Activated T-helper 1 cell treated with Interleukin-2 at 50 U/mL for 16 hours (primary cell): ENCODE measurements at places on chromosomes 2 and 18.

- DNase-seq: no peak
Observed at GRCh38 chr2:7127156-7127555, 209.9 kb downstream of the RNF144A start.

- DNase-seq: no peak
Observed at GRCh38 chr2:118554616-118555015, 292.8 kb downstream of the EN1 start.

DNA sequence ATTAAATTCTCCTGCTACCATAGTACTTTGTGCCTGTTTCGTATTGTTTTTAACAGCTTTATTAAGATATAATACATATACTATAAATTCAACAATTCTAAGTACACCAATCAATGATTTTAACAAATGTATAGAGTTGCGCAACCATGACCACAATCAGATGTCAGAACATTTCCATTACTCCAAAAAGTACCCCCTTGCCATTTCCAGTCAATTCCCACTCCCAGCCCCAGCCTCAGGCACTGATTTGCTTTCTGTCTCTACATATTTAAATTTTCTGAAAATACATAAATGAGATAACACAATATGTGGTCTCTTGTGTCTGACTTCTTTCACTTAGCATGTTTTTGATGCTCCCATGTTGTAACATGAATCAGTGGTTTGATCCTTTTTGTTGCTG is 193.9 kb downstream of the FIGN start:
- no peak for DNase-seq

- no peak for DNase-seq
Observed at GRCh38 chr2:9002637-9003365, 683 bp downstream of the MBOAT2 start.

DNA sequence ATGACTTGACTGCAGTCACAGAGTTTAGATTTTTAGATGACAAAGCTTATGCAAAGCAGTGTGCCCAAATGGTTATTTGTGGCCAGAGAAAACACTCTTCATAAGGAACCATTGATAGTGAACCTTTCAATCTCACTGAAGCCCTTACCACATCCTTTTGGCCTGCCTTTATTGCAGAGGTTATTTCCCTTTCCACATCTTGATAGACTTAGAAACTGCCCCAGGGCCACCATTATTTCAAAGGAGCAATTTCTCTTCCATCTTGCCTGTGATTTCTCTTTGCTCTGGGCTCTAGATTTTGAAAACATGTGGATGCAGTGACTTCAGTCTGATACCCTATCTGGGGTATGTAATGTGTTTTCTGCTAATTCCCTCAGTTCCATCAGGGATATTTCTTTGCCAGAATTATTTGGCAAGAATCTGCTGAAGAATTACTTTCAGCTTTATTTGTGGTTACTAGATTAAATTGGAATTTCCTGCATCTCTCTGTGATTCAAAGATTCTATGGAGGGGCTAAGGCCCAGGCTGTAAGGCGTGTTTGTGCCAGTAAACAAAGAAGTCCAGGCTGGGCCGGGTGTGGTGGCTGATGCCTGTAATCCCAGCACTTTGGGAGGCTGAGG is 51.0 kb downstream of the MOGAT1 start:
- DNase-seq: no peak

DNA sequence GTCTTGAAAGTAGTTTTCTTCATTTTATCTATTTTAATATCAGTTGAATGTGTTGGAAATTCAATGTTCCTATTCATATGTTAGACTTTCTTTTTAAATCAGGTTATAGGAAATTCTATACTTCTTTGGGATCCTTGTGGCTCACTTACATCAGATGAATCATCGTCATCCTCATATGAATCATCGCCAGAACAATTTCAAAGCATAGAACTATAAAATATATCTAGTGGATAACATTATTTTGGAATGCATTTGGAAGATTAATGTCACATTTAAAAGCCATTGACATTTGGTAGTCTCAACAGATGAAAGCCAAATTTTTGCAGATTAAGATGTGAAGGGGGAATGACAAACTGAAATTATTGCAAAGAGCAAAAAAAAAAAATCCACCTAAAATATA is 94.1 kb downstream of the FAM161A start:
- DNase-seq: no peak

- DNase-seq: no peak
Observed at GRCh38 chr2:119202610-119203310, 20.9 kb upstream of the STEAP3 start.

- DNase-seq: no peak
Observed at GRCh38 chr2:31812051-31812798, 198.6 kb downstream of the MEMO1 start.

DNA sequence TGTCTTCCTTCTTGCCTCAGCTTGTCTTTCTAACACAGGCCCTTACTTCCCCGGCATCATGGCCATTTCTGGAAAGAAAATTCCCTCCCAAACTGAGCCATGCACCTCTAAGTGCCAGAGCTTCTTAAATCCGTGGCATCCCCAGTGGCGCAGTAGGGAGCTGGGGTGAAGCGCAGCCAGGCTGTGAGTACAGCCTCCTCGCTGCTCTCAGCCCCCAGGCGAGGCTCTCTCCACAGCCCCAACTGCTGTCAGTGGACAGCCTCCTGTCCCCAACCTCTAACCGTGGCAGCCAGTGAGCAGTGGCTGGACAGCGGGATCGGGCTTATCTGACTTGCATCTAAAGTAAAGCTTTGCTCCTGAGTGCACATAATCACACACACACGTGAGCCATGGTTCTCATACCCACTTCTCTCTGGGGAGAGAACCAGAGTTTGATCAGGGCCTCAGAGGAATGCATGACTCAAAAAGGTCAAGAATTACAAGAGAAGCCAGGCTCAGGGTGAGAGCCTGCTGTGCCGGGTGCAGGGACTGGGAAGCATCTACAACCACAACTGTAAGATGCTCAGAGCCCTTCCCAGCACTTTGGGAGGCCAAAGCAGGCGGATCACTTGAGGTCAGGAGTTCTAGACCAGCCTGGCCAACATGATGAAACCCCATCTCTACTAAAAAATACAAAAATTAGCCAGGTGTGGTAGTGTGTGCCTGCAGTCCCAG is 50.7 kb downstream of the SFXN5 start:
- DNase-seq: no peak

GRCh38 chr2:110115291-110116032 is at the start of gene MALL:
MALL (minus strand) TSS chr2:110115822; CDS start chr2:110115792, 30 bp downstream.
- DNase-seq: no peak

DNA sequence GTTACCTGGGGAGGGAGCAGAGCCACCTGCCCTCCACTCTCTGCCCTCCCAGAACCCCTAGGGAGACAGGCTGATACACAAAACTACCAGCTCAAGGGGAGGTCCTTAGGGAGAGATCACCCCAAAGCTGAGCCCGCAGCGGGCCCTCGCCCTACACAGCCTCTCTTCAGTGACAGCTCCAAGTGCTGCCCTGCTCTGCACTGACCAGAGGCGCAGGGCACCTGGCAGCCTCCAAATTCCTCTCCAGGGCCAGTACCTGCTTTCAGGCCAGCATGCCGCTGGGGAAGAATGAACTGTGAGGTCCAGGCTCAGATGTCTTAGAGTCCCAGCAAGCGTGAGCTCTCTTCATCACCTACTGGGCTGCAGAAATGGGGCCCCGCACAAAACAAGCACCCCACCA is 11.3 kb upstream of the SH3BP4 start:
- DNase-seq: no peak

DNA sequence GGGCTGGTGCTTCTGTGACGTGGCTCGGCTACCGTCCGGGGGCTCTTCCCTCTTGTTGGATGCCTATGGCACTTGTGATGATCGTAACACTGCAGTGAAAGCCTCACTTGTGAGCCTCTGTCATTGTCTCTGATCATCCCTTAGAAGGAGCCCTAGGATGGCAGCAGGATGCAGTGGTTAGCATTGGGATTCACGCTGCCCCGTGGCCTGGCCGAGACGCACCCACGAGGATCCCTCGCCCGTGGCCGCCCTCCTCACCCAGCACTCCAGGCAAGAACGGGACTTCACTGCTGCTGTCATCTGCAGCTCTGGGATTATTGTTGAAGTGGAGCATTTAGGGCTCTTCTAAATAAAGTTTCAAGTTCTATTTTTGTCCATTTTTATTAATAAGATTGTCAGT is 46.8 kb upstream of the CTDP1 start:
- DNase-seq: no peak

- DNase-seq: no peak
Observed at GRCh38 chr2:232999354-232999753, 13.7 kb downstream of the NGEF start.

DNA sequence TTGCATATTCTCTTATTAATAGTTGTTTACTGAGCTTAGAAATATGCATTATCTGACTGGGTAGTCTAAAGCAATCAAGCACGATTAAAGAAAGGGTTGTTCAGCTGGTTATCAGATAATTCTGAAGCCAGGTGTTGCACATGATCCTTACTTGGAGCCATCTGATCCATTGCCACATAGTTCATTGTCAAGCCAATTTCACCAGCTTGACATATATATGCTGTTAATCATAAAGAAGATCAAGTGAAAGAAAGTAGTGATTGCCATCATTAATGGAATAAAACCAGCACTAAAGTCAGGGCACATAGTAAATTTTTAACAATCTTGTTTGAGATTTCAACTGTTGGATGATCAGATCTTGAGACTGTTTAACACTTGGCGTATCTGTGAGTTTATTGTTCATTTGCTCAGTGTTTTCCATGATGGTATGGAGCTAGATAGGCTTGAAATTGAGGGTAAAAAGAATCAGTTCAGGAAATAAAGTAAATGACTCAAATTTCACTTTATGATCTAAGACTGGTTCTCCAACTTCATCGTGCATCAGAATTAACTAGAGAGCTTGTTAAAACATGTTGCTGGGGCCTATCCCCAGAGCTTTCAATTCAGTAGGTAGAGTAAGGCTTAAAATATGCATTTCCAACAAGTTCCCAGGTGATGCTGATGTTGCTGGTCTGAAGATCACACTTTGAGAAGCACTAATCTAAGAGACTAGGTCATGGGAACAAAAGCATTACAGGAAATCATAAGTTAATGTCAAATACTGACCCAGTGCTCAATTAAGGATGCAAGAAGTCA is 539.6 kb downstream of the SATB2 start:
- DNase-seq: no peak

DNA sequence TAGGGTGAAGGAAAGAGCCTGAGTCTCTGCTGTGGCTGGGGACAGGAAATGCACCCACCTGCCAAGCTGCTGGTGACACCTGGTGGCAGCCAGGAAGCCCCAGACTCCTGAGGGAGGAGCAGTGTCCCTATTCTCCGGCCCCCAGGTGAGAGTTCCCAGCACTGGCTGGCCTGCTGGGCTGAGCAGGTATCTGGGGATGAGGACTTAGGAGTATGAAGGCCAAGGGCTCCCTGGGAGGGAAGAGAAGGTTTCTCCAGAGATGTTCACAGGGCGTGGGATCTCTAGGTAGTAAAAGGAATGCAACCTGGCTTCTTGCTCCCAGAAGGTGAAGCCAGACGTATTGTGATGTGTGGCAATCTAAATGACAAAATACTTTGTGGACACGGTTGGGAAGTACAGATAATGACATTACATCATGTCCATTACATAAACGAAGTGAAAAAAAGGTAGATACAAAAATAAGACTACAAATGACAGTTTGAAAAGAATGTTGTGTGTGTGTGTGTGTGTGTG is 75.8 kb upstream of the SLC1A4 start:
- DNase-seq: no peak

DNA sequence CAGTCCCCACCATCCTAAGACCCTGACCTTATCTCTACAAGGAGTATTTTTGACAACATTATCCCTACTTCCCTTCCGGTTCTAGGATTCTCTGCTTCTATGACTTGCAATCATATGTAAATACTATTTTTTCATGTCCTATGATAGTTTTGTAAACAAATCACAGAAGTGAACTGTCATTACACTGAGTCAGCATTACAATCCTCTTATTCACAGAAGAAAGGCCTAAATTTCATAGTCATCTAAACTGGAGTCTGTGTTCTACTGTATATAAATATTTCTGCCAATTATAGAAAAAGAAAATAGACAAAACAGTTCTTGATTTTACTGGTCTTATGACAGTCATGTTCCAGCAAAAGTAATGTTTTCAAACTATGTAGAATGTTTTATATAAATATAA is 265.1 kb downstream of the NCKAP5 start:
- no peak for DNase-seq

GRCh38 chr18:24388957-24389356 is 8.7 kb downstream of the OSBPL1A start:
- DNase-seq: no peak

DNA sequence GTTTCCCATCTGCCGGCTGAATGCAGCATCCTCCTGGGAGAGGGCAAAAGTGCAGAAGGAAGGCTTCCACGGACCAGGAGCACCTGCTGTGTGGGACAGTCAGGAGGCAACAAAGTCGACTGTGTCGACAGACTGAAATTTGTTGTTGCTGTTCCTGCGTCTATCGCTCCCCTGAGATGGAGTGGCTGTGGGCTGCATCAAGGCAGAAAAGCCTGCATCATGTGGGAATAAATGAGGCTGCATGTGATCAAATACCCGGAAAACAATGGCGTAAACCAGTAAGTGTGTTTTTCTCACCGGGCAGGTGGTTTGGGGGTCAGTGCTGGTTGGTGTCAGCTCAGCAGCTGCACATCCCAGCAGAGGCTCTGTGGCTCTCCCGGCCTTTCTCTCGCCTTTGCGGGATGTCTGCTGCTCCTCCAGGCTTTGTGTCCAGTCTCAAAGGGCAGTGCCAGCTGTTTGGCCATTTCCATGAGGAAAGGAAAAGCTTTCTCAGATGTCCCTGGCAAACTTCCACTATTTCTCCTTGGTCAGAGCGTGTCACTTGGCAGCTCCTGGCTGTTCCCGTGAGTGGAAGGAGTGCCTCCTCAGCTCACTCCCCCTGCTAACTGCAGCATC is 262.4 kb downstream of the NDUFA10 start:
- no peak for DNase-seq

DNA sequence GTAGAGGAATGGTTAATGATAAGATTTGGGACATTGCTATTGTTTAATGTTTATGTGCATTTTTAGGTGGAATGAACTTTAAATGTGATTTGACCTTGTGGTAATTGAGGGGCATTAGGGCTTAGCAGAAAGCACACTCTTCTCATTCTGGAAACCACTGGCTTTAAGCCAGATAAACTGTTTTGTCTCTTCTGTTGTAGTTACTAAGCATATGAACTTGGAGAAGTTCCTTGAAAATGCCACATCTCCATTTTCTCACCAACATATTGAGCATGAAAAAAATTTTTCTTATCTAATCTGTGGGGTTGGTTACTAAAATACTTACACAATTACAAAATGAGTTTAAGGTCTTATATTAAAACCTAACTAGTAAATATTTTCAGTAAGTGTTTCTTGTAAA is 70.8 kb upstream of the FSHR start:
- DNase-seq: no peak

DNA sequence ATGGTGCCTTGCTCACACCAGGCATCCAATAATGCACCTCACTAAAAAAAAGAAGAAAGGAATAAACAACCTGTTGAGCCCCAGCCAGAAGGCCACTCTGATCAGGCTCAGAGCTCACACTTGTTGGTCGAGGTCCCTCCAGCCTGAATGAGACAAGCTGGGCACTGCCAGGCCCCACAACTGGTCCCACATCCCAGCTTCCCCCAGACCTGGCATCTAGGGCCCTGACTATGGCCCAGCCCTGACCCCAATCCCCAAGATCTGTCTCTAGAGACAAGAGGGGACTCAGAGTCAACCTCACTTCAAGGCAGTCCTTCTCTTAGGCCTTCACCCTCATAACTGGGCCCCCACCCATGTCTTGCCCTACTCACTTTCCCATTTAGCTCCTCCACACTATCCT is 22.4 kb downstream of the TEX51 start:
- DNase-seq: no peak
